Activated T-cell treated with anti-CD3 and anti-CD28 coated beads for 1 hour (primary cell): ENCODE measurements at places on chromosomes 4 and X.

DNA sequence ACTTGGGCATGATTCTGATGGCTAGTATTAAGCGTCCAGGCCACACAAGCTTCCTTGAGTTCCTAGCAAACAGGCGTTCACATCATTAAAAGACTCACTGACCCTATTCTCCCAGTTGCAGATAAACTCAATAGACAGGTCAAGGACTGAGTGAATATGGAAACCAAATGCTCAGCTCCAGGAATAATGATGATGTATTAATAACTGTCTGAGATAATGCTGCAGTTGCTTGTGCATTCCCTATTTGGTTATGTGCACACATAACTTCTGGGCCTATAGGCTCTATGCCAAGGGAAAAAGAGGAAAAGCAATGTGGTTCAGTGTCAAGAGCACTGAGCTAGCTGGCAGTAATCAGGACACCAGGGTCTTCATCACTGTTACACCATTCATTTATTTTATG lies 3.5 kb downstream of the RAB9B start:
- no peak for DNase-seq

- no peak for DNase-seq
These were observed 632.5 kb upstream of the GNPDA2 start for GRCh38 chr4:45358573-45359506.

DNA sequence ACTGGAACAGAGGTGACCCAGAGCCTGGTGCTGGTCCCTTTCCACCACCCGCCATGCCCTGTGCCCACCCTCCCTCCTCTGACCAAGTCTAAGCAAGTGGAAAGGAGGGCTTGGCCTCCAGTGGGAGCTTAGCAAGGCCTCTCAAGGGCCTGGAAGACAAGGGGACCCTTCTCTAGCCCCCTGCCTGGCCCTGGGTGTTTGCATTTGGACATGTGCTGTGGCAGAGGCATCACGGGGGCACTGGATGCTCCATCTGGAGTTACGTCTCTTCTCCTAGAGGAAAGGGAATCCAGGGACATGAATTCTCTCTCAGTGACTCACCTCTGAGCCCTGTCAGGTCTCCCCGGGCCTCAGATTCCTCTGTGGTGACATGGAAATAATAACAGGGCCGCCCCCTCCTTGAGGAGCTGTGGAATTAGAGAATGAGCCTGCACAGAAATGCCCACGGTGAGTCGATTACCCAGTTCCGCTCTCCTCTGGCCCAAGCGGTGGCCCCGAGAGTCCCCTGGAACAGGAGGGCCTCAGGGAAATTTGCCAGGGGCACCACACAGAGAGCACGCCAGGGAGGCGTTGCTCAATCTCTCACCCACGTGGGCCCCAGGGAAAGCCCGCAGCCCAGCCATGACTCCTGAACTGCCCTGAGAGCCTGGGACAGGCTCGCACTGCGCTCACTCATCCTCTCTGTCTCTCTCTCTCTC lies 189.6 kb downstream of the BCOR start:
- no peak for DNase-seq

- DNase-seq: no peak
These were observed 94.0 kb upstream of the ATP8A1 start for GRCh38 chr4:42750856-42751255.

GRCh38 chr4:42638993-42639392 lies 17.9 kb downstream of the ATP8A1 start:
- no peak for DNase-seq

GRCh38 chr4:41878991-41879491 lies 56.2 kb upstream of the TMEM33 start:
- no peak for DNase-seq

- no peak for DNase-seq
These were observed 24.1 kb downstream of the MSMO1 start for GRCh38 chr4:165351359-165352130.

DNA sequence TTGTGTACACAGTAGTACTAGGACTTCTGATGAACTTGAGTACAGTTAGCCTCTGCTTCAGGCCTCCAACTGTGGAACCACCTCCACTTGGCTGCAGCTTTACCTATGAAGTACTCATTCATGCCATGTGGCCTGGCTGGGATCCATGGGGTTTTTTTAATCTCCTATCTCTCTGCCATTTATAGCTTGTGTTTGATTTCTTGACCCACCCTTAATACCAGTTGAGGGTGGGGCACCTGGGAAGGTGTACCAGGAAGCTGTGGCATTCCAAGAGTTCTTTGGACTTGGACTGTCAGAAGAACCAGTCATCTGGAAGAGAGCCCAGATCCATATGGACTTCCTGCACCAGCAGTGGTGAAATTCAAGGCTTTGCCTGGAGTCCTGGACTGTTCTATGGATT lies 230.1 kb downstream of the SHROOM3 start:
- no peak for DNase-seq

GRCh38 chrX:107724653-107725052 lies 50.9 kb downstream of the TSC22D3 start:
- DNase-seq: no peak

- no peak for DNase-seq
These were observed 69.5 kb downstream of the FRYL start for GRCh38 chr4:48710446-48711209.

DNA sequence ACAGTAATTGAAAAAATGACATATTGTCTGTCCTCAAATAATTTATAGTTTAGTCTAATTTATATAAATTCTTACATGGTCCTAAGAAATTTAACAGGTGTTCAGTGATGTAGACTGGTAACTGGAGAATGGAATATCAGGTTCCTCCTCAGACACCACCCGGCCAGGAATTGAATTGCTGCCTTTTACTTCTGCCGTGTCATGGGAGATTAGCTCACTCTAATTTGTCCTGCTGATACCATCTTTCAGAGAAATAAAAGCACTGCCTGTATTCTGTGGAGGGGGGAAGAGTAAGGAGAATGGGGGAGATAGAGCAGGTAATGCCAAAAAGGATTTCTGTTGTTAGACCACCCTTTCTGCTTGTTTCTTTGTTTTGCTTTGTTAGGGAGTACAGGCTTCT lies 125.2 kb upstream of the KLHL4 start:
- DNase-seq: no peak

GRCh38 chrX:148517176-148517575 lies 16.8 kb downstream of the AFF2 start:
- no peak for DNase-seq

DNA sequence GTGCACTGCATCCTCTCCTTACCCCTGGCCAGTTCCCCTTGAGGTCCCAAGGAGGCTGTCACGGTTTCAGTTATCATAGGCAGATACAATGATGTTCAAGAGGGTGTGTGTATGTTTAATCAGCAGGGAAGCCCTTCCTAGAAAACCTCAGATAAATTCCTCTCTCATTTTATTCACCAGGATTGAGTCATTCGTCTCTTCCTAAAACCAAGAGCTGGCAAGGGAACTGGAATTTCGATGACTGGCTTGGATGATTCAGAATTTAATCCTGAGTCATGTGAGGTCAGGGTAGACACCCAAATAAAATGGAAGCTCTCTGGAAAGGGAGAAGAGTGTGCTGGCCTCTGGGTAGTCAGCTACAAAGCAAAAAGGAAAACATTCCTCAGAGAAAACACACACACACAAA lies 106.2 kb upstream of the RAPGEF2 start:
- DNase-seq: no peak

DNA sequence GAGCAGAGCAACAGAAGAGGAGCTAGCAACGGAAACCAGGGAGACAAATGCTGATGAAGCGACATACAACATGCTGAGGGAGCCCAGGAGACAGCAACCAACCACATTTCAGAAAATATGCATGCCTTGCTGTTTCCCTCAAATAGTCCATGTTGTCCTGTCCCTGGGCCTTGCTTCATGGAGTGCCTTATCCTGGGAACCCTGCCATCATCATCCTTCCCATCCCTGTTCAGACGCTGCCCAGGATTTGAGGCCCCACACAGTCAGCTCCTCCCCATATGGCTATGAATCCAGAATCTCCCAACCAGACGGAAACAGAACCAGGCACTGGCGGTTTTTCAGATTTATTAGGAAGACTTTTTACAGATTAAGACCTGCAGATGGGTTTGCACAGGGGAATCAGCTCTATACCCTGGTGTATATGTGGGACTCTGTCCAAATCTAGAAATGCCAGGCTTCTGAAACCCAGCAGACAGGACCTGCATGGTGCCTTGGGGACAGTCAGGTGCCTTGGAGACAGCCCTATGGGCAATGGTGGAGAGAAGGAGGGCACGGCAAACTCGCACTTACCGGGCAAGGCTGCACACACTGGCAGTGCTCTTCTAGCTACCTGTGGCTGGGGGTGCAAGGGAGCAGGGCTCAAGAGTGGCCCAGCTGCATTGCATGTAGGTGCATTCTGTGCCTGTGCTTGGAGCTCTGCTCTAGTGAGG lies 199.7 kb upstream of the MAMLD1 start:
- DNase-seq: no peak

- no peak for DNase-seq
These were observed 224.9 kb upstream of the FAT1 start for GRCh38 chr4:186948361-186949242.

DNA sequence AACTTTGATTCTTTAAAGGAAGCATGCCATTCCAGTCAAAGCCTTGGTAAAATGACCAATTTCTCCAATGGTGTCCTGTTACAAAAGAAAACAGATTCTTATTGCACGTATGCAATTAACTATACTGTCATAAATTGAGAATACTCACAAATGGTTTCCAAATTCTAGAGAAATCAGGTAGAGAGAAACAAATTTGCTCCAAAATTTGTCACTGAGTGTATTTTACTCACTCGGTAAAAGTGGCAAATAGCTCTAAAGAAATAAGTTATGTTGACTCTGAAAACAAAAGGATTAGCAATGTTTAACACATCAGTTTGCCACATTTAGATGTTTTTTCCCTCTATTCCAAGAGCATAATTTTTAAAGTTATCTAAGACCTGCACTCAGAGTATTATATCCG lies 133.1 kb downstream of the DMD start:
- DNase-seq: no peak

- DNase-seq: no peak
These were observed 77.6 kb upstream of the PCDH7 start for GRCh38 chr4:30642567-30642966.

DNA sequence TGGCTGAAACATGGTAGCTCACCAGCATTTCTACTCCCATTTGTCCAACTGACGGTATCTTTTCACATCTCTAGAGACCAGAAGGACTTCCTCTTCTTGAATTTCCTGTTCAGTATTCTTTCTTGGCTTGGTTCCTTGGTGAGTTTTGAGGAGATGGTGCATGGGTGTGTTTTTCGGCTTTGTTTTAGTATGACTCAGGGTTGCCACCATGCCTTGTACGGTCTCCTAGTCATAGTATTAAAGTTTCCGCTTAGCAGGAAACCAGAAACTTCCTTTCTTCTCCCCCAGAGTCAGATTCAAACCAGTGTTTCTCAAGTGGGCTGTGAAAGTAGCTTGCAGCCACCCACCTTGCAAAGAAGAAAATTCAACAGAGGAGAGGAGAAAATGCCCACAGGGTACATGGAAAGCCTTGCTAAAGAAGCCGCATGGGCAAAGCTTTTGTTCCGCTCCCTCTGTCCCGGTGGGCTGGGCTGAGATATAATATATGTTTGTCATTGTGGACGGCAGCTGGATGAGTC lies 5.7 kb downstream of the CD99 start:
- DNase-seq: peak; percentile 24

- no peak for DNase-seq
These were observed 2.6 kb downstream of the LAS1L start for GRCh38 chrX:65532016-65532415.

DNA sequence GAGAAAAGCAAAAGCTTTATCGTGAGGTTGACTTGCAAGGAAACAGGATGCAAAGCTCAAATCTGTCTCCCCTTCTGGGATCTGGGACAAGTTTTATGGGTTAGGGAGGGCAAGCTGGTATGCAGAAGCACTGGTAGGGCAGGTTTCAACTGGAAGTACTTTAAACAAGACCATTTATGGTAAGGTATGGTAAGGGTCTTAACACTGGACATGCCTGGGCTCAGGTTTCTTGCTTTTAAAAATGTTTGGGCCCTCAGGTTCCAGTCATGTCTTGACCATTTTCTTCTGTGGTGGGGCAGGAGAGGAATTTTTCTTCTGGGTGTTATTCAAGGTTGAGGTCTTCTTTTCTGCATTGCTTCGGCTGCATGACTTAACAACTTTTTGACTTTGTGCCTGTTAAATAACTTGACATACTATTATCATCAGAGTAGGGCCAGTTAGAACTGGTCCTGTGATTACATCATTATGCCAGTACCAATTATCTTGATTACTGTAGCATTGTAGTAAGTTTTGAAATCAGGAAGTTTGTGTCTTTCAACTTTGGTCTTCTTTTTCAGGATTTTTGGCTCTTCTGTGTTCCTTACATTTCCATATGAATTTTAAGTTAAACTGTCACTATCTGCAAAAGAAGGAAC lies 33.7 kb downstream of the CD38 start:
- no peak for DNase-seq

DNA sequence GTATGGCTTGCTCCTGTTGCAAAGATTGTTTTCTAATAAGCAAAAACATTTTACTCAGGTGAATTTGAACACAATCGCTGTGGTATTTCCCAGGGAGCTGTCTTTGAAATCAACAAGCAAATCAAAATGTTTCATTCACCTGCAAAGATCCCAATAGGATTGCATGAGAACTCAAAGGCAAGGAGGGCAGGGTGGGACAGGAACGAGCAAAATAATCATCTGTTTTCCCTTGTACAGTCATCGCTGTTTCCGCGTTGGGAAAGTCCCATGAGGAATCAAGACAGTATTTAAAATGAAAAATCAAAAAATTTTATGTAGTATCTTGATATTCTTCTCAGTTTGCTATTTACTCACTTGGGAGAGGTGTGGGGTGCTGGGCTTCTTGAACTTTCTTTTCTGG lies 198.8 kb downstream of the STIM2 start:
- no peak for DNase-seq

GRCh38 chr4:7166237-7166636 lies 26.1 kb upstream of the SORCS2 start:
- no peak for DNase-seq

DNA sequence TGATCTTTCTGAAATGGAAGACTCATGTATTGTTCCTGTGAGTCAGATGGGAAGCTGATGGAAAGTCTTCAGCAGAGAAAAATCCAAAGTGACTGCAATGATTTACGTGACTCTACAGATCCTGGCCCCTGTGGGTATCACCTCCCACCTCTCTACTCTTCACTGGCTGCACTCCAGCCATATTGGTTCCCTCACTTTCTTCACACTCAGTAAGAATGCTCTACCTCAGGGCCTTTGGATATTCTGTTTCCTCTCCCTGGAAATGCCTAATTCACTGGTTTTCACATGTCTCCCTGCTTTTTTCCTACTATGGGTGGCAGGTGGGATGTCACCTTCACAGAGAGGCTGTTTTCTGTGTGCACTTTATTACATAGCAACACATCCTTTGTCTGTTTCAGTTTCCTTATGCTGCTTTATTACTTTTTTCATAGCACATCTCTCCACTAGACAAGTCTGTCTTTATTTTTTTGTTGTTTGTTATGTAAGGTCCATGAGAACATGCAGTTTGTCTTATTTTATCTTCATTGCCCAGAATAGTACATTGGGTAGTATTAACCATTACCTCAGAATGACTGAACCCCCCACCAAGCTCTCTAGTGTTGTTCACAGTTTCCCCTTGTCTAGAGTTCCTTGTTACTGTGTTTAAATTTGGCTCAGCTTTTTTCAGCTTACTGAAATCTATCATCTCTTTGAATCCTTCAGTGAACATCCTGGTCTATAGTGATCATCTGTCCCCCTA lies 57.6 kb upstream of the CLNK start:
- DNase-seq: no peak
